ENCODE measurements at places on chromosomes 5 and 9.

- H3K27me3 ChIP-seq, result no peaks in the 10 kb centered on the region
- H3K27ac ChIP-seq, result no peak overlapping the region
Observed at GRCh38 chr5:92942762-92943161, 638.3 kb downstream of the NR2F1-AS1 start.

DNA sequence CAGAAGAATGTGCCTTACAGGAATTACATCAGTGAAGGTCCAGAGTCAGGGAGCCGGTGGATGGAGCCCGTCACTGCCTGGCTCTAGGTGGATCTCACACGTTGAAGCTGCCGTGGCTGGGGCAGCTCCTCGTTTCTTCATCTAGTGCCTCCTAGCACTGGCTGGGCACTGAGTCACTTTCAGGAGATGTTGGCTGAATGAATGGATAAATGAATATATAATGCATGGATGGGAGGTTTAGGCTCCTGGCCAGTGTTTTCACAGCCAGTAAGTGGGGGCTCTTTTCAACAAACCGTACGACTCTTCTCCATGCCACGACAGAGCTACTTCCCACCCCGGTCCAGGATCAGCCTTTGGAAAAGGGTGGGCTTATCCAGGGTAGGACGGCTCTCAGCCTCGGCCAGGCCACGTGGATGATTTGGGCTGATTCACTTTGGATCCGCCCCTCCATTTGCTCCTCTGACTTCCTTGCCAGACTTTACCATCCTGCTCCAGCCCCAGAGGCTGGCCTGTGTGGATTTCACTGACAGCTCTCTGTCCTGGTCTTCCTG, 1.3 kb upstream of the SH3PXD2B start:
- H3K4me1 ChIP-seq, result peaks cover 27% of the 10 kb centered on the region
- no peak for DNase-seq
- no peak overlapping the region for H3K4me3 ChIP-seq

DNA sequence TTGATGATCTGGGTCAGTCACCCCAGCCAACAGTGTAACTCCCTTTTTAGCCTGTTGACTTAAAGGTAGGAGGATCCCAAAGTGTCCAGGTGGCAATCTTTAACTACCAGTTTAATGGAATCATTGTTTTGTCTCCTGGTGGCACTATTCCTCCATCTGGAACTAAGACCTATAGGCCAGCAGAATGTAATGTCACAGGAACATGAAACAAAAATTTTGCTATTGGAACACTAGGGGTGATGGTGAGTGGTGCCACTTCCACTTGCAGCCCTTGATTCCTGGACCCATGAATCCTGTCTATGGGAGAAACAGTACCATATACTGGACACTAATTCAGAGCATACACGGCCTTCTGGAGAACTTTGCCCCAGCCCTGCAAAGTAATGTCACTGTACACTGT, 219.5 kb upstream of the RASA1 start:
- H3K27me3 ChIP-seq, result no peaks in the 10 kb centered on the region
- H3K27ac ChIP-seq, result no peak overlapping the region
- DNase-seq, result no peak
- no peaks in the 10 kb centered on the region for H3K36me3 ChIP-seq
- no peaks in the 10 kb centered on the region for H3K4me1 ChIP-seq
- no peak overlapping the region for H3K4me3 ChIP-seq

GRCh38 chr5:96876292-96876850, at the start of gene ERAP2:
Gene ERAP2, plus strand, starts transcription at chr5:96876500. Its CDS starts 3,186 bp downstream, at chr5:96879686.
- H3K4me3 ChIP-seq, result peak within 1 kb of the TSS; percentile 61
- no peak for DNase-seq
- H3K4me1 ChIP-seq, result no peaks in the 10 kb centered on the region

DNA sequence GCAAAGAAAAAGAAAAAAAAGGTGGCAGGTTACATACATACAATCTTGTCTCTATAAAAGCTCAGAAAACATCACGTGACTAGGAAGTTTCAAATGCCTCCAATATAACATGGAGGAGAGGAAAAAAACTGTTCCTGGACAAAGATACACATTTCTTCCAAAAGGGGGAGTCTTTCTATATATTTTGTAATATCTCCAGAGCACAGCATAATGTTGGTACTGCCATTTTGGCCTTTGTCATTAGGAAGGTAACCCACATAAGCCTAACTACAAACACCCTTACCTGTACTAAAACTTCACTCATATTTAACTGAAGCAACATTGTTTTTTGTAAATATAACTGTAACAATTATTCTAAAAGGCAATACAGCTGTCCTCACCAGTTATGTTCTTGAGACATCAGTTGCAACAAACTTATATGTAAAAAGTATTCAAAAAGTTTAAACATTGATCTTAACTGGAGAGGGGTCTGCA, 1.2 kb upstream of the BTF3 start:
- H3K4me3 ChIP-seq, result no peak overlapping the region
- no peak for DNase-seq
- peaks cover 13% of the 10 kb centered on the region for H3K4me1 ChIP-seq
- peak overlapping the region; percentile 98 for H3K27ac ChIP-seq

GRCh38 chr9:133558191-133559126, 24.0 kb downstream of the ADAMTSL2 start:
- H3K27me3 ChIP-seq, result no peaks in the 10 kb centered on the region
- no peak for DNase-seq
- H3K27ac ChIP-seq, result peak overlapping the region; percentile 0
- H3K4me3 ChIP-seq, result no peak overlapping the region

DNA sequence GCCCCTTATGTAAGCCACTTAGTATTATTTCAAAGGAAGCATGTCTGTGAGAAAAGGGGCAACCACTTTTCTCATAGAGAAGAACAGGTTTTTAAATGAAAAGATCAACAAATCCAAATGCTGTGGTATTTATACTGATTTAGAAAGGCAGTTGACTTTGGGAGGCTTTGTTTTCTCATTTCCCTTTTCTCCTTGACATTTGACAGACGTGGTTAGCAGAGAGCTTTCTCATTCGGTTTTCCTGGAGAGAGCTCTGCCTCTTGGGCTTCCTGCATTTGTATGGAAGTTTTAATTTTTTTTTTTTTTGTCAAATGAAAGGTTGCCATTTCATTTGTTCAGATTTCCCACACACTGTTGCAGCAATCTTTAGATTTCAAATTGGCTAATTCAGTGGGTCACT, 62.5 kb downstream of the EXOSC2 start:
- no peak overlapping the region for H3K4me3 ChIP-seq
- H3K4me1 ChIP-seq, result peaks cover 8% of the 10 kb centered on the region
- no peaks in the 10 kb centered on the region for H3K36me3 ChIP-seq
- no peaks in the 10 kb centered on the region for H3K27me3 ChIP-seq
- no peak overlapping the region for H3K27ac ChIP-seq
- DNase-seq, result no peak

DNA sequence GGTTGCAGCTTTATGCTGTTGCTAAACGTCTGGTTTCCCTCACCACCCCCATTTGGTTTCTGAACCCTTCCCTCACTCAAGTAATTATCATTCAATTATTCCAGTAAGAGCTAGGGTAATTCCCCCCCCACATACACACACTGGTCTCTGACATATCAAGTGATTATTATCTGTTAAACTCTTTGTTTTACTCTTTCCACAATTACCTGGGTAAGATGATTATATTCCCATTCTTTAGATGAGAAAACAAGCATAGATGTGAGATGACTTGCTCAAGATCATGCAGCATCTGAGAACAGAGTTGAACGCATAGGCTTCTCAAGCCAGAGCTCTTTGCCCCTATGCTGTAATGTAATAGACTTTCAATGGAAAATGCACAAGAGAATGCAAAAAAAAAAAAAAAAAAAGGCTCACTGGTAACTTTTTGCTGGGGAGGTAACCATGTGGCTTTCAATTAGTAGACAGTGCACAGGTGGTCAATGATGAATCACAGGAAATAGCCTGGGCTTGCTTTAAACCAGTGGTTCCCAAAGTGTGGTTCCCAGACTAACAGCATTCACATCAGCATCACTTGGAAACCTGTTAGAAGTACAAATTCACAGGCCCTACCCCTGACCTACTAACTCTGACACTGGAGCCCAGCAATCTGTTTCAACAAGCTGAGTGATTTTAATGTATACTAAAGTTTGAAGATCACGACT, 87.6 kb downstream of the PIK3R1 start:
- DNase-seq, result no peak
- H3K4me3 ChIP-seq, result no peak overlapping the region

DNA sequence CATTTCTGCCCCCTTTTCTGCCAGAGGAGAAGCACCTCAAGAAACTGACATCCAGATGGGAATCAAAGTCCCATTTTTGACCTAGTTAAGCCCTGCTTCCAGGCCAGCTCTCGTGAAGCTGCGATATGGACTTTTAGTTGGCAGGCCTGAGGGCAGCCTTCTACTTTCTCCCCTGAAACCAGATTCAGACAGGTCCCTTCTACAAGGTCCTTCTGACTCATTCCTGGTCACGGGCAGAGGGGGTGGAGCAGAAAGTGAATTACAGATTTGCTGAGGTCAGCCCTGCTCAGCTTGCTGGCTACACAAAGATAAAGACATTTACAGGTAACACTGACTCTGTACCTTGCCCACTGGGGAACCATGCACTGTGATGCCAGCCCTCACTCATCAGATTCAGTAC, 52.8 kb upstream of the TUT7 start:
- H3K4me1 ChIP-seq, result peaks cover 13% of the 10 kb centered on the region
- no peak overlapping the region for H3K4me3 ChIP-seq
- H3K36me3 ChIP-seq, result no peaks in the 10 kb centered on the region
- DNase-seq, result no peak
- no peaks in the 10 kb centered on the region for H3K27me3 ChIP-seq

DNA sequence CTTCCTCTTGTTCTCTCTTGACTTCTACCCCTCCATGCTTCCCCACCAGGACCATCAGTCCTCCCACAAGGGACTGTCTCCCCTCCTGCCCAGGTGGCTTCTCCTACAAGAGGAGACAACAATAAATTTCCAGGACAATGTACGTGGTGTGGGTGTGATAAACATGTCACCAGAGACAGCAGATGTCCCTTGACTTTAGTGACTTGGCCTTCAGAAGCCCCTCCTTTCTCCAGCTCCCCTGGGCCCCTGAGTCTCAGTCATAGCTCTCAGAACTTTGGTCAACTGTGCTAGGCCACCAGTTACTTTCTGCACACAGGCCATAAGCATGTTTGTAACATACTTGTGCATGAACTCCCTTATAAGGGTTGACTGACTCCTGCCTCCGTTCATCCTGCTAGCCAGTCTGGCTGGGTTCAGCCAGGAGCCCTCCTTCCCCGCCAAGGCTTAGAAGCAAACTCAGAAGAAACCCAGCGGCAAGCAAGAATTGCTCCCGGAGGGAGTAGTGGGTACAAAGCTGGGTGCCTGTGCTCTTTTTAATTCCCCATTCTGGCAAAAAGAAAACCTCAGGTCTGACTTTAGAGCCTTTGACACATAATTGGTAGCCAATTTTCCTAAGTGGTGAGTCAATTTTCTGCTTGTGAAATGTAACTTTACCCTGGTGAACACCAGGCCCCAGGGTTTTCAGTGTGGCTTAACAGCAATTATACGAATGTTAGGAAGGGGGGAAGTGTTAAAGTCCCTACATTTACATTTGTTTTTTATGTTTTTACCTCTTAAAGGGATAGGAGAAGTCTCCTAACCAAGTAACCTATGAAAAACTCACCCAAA, 49.2 kb downstream of the EBF1 start:
- H3K4me1 ChIP-seq, result peaks cover 11% of the 10 kb centered on the region
- H3K27ac ChIP-seq, result peak overlapping the region; percentile 82
- DNase-seq, result no peak
- peak overlapping the region; percentile 30 for H3K4me3 ChIP-seq
- H3K36me3 ChIP-seq, result no peaks in the 10 kb centered on the region

- no peaks in the 10 kb centered on the region for H3K4me1 ChIP-seq
- DNase-seq, result peak; percentile 85
Observed at GRCh38 chr9:130997925-130998596, 10.9 kb upstream of the LAMC3 start.
